Activated T-cell treated with anti-CD3 and anti-CD28 coated beads for 48 hours (primary cell): ENCODE measurements at places on chromosomes 3 and 15.

- no peak for DNase-seq
Observed at GRCh38 chr15:81113861-81114291, 20.2 kb upstream of the CFAP161 start.

- no peak for DNase-seq
Observed at GRCh38 chr3:13371100-13372075, 48.7 kb downstream of the NUP210 start.

DNA sequence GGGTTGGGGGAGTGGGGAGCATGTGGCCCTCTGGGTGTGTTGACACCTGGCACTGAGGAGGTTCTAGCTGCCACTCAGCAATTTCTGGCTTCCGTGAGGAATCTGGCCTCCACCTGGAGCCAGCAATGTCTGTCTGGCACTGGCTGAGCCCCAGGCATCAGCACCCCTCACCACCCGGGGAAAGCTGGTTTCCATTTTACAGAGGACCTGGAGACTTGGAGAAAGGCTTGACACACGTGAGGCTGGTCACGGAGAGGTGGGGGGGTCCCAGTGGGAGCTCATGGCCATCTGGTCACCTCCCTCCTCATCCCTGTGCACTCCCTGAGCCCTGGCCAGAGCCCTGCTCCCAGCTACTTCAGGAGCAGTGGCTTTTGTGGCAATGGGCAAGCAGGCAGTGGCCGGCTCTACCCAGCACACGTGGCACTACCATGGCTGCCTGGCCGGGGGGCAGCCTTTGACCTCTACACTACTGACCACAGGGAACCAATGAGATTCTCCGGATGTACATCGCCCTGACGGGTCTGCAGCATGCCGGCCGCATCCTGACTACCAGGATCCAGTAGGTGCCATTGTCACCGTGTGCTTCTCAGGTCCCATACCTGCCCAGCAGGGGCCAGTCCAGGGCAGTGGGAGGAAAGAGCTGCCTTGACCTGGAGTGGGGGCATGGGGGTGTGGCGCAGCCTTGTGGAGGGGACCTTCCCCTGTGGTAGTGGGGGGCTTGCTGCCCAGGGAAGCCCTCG is 28.5 kb downstream of the ACAD9 start:
- no peak for DNase-seq

DNA sequence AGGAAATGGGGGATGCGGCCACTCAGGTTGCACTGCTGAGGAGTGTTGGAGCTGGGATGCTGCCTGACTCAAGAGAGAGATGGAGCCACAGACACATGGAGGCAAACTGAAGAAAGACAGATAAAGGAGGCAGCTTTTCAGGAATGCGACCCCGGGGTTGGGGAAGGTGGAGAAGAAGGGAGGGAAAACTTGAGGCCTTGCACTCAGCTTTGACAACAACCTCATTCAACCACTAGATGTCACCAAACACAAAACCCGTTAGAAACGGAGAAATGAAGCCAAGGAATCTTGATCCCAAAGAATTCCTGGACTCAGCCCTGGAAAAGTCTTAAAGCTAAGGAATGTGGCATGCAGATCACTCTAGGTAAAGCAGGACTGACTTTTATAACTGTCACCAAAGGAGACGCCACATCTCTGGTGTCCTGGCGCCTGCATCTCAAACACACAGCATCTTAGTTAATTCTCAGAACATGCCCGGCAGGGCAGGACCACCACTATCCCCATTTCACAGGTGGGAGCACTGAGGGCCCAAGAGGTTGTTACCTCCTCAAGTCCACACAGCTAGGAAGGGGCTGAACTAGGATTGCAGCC is 59.6 kb upstream of the LMCD1 start:
- no peak for DNase-seq

- no peak for DNase-seq
Observed at GRCh38 chr3:36733162-36733696, 31.1 kb downstream of the DCLK3 start.
